ENCODE measurements at places on chromosomes 13 and 19. TPM values are rescaled to one million over a fixed set of nuclear protein-coding genes. Genes with fewer than 3 reads are reported as not detected.
A peak's percentile ranks its signal among the peaks of the same experiment; 100 is the strongest.

CRB3 gene
- not detected for total RNA-seq

- DNase-seq = no peak
These were observed 4.9 kb upstream of the ZC3H13 start for GRCh38 chr13:46057256-46058015.

DNA sequence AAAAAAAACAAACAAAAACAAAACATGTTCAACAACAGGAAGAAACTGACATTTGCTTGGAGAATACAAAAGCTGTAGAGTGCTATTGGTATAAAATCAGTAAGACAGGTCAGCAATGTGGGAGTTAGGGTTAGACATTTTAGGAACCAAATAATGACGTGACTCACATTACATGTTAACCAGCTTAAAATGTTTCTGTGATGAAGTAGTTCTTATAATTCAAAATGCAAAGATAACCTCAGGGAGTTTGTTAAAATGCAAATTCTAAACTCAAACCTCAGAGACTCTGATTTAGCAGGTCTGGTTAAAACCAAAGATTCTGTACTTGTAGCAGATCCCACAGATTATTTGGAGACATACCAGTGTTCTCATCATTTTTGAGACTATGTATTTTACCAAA, 549.4 kb upstream of the SLITRK1 start:
- DNase-seq = no peak

- no peak for DNase-seq
These were observed 233.9 kb upstream of the TSHZ3 start for GRCh38 chr19:31583148-31583547.

DNA sequence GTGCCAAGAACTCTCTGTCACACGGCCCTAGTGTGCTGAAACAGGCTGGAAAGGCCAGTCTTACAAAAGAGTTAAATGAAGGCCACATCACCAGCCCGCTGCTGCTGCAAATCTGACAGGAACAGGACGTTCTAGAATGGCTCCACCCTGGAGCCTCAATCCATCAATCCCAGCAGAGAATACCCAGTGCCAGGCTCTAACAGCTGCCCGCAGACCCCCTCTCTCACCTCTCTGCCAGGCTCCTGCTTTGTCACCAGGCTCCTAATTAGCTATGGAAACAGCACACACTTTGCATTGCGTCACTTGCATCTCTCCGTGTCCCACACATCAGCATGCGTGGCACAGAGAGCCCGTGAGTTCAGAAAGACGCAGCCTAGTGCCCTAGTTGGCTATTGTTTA, 314.1 kb downstream of the FOXO1 start:
- DNase-seq = peak; percentile 39

GRCh38 chr19:45953676-45954075, 20.0 kb downstream of the NOVA2 start:
- no peak for DNase-seq

ZNF442 gene
- total RNA-seq = 0.21 TPM

DNA sequence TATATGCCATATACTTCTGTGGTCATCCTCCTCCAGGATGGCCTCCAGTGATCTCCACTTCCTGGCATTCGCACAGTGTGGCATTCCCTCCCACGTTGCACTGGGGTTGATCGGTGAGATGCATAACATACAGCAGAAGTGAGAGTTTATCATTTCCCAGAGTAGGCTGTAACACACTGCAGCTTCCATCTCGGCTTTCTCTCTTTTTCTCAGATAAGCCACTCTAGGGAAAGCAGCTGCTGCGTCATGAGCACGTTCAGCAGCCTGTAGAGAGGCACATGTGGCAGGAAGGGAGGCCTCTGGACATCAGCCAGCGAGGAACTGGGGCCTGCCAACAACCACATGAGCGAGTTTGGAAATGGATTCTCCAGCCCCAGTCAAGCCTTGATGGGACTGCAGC, 807.1 kb downstream of the DIAPH3 start:
- peak; percentile 64 for DNase-seq

GRCh38 chr19:46722004-46722380, 5.1 kb upstream of the PRKD2 start:
- DNase-seq = no peak

GRCh38 chr19:5356428-5356827, 15.8 kb upstream of the PTPRS start:
- no peak for DNase-seq

DNA sequence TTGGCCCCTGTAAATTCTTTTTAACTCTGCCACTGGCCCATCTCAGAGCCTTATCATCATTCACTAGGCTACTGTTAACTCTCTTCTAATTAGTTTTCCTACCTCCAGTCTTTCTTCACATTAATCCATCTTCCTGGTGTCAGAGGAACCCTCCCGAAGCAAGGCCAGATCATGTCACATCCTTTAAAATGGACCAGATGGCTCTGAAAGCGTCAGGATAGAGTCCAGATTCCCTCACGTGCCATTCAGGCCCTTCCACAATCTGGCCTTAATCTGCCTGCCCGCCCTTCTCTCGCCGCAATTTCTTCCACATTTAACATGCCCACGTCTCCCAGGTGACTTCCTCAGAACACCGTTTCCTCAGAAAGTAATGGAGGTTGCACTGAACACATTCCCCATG, 86.5 kb downstream of the RFC3 start:
- DNase-seq = no peak

GRCh38 chr13:95955255-95955654, 97.9 kb downstream of the UGGT2 start:
- DNase-seq = no peak

ZSCAN22 gene
- 1.9 TPM for total RNA-seq
